ENCODE measurements at places on chromosomes 2 and 18.
A peak's percentile ranks its signal among the peaks of the same experiment; 100 is the strongest.

- no peak for DNase-seq
Observed at GRCh38 chr2:156892467-156893281, 364.8 kb upstream of the GALNT5 start.

DNA sequence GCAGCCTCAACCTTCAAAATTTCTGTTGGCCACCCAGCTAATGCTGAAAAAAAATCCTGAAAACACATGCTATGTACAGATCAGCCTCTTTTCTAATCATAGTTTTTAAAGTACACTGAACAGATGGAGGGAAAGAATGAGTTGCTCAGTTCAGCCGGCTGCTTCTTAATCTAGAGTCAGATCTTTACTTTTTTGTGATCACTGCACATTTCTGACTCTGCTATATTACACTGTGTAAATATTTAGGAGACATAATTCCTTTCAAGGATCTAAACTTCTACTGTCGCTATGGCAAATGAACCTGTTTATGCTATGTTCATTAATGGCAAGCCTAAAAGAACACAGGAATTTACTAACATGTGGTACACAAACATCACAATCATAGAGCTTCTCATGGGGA lies 114.2 kb downstream of the SRBD1 start:
- no peak for DNase-seq

DNA sequence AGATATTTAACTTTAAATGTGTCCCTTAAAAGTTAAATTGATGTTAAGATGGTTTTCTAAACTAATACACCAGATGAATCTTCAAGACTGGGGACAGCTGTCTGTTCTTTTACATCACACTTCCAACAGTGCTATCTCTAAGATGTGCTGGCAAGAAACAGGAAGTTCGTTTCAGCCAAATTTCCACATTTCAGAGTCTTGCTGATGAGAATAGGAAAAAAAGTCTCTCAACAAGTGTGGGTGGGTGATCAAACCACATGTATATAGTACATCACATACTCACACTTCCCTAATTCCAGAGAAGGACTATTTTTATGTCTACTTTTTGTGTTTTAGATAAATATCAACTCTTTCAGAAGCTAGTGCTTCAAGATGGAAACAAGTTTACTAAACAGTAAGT lies 1712.8 kb upstream of the TMEFF2 start:
- no peak for DNase-seq

DNA sequence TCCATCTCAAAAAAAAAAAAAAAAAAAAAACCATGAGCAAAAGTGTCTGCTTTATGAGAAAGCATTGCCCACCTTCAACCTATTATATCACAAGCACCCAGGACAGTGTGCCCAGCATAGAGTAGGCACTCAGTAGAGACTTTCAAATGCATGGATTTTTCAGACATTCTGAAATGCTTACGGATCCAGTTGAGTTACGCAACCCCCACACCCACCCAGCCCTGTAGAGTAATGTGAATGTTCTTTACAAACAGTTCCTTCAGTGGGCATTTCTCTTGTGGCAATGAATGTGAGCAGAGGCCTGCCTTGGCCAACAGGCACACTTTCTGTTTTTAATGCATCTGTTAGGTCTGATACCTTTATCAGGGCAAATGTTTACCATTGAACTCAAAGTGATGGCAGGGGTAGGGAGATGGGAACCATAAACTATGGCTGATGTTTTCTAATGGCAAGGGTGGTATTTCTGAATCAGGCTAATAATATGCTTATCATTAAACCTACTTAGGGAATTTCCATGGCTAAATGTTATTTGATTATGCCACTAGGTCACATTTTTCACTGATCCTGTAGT lies 65.0 kb upstream of the RPL31 start:
- DNase-seq, result no peak

- peak; percentile 85 for DNase-seq
Observed at GRCh38 chr2:20614201-20615067, 36.5 kb downstream of the HS1BP3 start.

- DNase-seq, result no peak
Observed at GRCh38 chr2:128379021-128380015, 60.6 kb upstream of the HS6ST1 start.

DNA sequence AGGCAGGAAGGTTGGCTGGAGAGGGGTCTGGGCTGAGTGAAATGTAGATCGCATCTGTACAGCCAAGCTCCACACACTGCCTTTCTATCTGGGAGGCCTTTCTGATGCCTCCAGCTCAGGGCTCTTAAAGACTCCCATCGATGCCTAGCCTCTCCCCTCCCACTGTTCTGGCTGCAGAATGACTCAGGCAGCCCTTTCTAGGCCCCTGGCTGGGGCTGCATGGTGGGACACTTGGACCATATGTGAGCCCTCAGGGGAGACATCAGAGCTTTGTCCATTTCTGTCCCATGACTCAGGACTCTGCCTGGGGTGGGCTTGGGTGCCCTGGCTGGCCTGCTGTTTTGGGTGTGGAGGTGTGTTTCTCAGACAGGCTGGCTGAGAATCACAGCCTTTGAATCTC lies 101.3 kb downstream of the CELF4 start:
- no peak for DNase-seq

- DNase-seq, result no peak
Observed at GRCh38 chr2:120952318-120952717, 216.7 kb downstream of the GLI2 start.

- no peak for DNase-seq
Observed at GRCh38 chr18:3901811-3902210, 451.8 kb downstream of the TGIF1 start.

GRCh38 chr18:59923539-59924196 lies 23.9 kb downstream of the PMAIP1 start:
- DNase-seq, result no peak

DNA sequence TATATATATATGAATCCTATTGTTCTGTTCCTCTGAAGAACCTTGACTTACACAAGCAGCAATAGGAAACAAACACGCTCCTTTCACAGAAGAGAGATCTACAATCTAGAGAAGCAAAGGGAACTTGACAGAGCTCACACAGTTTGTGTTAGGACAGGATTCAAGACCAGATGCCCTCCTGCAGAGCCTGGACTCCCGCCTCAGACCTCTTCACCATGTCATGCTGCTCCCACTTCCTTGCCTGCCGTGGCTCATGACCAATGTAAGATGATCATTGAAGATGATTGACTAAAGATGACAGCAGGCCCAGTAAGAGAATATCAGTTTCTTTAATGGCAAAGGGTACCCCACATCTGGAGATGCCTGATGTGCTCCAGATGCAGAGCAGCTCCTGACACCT lies 111.2 kb upstream of the AGAP1 start:
- DNase-seq, result no peak

DNA sequence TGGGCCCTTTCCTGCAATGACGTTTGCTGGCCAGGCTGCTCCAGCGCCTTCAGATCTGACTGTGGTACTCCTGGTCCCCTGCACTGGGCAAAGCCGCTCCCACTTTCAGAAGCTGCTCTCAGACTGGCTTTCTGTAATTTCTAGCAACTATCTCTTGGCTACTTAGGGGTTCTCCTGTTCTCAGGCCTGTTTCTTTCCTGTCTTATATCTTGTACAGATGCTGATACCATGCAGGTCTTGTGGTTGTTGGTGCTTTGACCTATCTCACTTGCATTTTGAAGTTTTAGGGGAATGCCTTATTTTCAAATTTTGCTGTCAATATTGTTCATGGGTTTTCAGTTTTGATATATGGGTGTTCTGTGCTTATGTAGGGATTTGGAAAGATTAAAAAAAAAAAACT lies 145.8 kb downstream of the CLIP4 start:
- DNase-seq, result no peak

DNA sequence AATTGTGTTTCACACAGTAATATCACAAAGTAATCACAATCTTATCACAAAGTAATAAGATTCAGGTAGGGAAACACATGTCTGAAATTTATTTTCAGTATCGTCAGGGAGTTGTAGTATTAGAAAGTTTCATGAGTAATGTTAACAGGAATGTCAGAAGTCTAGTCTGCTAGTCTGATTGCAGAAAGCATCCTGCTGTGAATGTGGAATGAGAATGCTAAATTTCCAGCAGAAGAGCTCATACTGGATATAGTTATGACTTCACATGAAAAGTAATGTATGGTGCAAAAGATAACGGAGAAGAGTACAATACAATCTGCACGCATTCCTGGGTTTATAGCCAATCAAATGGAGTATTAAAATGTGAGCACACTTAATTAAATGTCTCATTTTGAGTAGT lies 494.7 kb upstream of the SETBP1 start:
- DNase-seq, result no peak

DNA sequence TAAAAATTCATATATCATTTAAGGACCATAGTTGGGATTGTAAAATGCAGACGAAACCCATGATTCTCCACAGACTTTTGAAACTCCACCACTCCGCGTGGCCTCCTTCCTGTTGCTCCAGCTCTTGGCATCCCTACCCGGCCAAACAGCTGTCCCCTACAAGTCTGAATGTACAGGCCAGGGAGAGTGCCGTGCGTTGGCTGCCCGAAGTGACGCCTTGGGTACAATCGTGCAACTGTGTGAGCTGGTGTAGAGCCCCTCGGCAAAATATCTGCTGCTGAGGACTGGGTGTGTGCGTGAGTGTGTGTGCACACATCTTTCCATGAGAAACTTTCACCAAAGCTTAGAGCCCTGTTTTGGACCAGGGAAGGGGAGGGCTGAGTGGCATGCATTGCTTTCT lies 43.8 kb upstream of the ZNF516 start:
- DNase-seq, result no peak

DNA sequence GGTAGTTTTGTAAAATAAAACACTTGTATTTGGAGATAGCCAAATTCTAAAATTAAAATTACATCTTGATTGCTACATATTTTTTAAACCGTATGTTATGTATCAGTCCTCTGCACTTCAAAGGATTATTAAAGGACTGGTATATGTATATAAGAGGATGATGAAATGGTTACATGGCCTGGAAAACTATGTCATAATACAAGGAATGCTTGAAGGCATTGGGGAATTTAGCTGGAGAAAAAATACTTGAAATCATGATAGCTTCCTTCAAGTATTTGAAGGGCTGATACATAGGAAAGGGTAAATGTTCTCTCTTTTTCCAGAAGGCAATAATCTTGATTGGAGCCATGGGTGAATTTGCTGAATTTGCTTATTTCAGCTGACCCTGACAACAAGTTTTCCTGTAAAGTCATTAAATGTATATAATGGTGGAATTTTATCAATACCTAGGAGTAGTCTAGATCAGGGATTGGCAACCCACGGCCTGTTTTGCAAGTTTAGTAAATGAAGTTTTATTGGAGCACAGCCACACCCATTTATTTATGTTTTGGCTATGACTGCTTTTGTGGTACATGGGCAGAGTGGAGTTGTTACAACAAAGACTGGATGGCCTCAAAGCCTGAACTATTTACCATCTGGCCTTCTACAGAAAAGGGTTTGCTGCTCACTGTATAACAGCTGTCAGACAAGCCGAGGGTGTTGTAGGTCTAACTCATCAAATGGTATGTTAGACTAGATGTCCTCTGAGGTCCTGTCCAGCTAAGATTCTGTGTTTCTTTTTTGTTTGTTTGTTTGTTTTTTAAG lies 34.4 kb downstream of the ACYP2 start:
- DNase-seq, result no peak

DNA sequence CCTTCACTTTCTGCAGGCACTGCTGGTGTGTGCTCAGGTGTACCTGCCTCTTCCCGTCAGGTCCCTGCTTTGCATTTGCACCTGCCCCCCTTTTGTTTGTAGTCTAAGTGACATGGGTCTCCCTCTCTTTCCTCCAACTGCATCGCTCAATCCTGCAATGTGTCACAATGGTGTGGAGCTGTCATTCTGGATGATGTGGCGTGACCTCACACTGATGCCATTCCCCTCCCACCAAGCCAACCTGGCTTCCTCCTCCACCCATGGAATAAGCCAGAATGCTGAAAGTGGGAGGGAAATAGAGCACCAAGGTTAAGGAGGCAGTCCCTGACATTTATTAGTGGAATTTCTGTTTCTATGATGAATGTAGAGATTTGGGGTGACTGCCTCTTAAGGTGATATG lies 156.7 kb downstream of the ZBTB7C start:
- DNase-seq, result no peak

DNA sequence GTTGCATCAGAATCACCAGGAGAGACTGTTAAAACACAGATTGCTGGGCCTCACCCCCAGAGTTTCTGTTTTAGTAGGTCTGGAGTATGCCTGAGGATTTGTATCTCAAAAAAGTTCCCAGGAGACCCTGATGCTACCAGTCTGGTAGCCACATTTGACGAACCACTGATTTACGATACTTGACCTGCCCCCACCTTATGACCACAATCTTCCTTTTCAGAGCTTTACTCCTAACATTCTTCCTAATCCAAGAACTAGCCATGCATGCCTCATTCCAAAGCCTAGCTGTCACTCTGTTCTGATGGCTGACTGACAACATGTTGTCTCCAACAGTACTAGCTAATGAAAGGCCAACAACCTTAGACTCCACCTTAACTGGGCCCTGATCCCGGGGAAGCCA lies 191.4 kb downstream of the MBD2 start:
- DNase-seq, result no peak

DNA sequence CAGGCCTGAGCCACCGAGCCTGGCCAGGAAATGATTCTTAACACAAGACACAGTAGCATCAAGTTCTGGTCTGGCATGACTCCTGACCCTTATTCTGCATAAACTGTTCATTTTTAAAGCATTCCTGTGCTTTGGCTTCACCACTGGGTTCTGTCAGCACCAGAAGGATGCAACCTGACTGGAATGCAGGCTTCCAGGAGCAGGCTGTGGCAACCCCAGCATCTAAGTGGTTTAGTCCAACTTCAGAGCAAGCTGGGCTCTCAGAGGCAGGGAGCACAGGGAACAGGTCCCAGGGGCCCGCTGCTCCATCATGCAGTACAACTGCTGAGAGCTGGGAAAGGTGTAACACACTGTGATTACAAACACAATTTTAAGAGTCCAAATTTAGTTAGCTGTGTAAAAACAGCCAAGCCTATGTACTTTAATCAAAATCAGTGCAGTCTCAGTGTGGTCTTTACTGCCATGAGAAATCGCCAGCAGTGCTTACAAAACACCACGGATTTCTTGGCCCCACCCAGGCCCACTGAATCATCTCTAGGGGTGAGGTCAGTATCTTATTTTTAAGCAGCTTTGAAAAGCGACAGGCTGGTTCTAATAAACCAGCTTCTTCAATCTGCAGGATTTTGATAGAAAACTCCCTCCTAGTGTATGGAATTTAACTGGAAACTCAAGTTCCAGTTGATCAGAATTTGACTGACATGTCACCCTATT lies 44.4 kb upstream of the TMEM182 start:
- no peak for DNase-seq

- no peak for DNase-seq
Observed at GRCh38 chr2:106137731-106138521, 56.2 kb downstream of the UXS1 start.

- DNase-seq, result no peak
Observed at GRCh38 chr2:179106676-179107428, 56.9 kb upstream of the CCDC141 start.

GRCh38 chr18:25081001-25081400 lies 271.0 kb downstream of the ZNF521 start:
- no peak for DNase-seq

DNA sequence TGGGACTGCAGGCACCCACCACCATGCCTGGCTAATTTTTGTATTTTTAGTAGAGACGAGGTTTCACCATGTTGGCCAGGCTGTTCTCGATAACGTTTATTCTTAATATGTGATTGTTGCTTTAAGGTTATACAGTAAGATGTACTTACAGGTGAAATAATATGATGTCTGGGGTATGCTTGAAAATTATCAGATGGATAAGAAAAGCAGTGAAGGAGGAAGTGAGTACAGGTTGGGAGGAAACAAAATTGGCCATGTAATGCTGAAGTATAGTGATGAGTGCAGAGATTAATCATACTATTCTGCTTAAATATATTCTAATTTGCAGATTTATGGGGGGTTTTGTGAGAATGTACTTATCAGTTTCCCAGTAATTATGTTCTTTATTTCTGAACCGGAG lies 3.0 kb downstream of the GCC2 start:
- DNase-seq, result no peak

GRCh38 chr2:76075126-76075525 lies 364.4 kb upstream of the GCFC2 start:
- DNase-seq, result no peak
